ENCODE measurements at places on chromosomes 5 and 9.

GRCh38 chr9:114384836-114385396 lies 2.9 kb downstream of the AKNA start:
- DNase-seq = no peak

DNA sequence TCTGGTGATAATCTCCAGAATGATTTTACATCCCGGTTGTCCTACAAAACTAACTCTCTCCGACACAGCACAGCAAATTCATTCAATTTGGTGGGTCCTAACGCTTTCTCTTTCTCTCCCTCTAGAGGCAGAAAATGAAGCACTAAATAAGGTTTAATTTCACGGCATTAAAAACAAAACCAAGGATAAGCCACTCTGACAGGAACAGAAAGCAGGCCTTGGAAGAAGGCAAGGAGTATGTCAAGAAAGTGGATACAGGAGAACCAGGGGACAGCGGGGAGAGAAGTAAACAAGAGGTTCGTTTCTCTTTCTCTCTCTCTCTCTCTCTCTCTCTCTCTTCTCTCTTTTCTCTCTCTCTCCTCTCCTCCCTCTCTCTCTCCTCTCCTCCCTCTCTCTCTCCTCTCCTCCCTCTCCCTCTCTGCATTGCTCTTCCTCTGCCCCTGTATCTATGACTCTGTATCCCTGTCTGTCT lies 49.8 kb downstream of the EBF1 start:
- DNase-seq = no peak

- DNase-seq = no peak
Measured at GRCh38 chr9:84862810-84863287, 193.3 kb downstream of the NTRK2 start.

DNA sequence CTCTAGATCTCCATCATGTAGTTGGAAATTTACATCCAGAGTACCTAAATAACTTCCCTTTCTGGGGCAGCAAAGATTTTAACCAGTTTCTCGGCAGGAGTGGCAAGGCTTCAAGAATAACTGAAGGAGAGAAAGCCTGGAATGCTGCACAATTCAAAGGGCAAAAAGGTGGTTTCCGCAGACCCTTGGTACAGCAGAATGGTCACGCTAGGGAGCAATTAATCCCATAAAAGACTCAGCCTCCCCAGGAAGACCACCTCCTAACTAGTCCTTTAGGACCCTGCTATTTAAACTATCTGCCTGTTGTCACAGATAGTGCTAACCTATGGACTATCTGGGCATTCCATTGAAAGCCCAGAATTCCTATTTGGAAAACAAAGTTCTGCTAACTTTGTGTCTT lies 3.6 kb downstream of the HTR1A start:
- DNase-seq = no peak

GRCh38 chr5:130231786-130232185 lies 327.5 kb downstream of the CHSY3 start:
- DNase-seq = no peak

Data from colonic mucosa (tissue), 4 donors.